Fibroblast of gingiva (primary cell): ENCODE measurements at places on chromosomes 12 and 14.
A peak's percentile ranks its signal among the peaks of the same experiment; 100 is the strongest.

- DNase-seq: no peak
Measured at GRCh38 chr12:4044736-4045730, 171.8 kb upstream of the PARP11 start.

GRCh38 chr12:109433618-109434017, 43.5 kb downstream of the KCTD10 start:
- no peak for DNase-seq

DNA sequence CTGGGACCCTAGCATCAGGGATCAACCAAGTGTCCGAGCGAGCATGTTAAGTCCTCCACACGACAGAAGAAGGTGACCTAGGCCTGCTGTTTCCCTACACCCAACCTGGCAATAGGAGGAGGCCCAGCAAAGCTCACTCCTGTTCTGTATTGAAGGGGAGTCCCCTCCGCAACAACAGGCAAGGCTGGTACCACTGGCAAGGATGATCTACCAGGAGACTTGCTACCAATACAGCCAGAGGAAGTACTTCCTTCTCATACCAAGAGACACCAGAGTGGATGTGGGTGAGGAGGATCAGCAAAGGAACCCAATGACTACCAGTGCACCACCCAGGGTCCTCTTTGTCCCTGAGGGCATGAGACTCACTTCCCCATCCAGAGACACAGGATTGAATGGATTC, 4.9 kb downstream of the KLRC1 start:
- DNase-seq: no peak

- peak; percentile 60 for DNase-seq
Measured at GRCh38 chr12:124909831-124910560, 4.5 kb downstream of the UBC start.

- no peak for DNase-seq
Measured at GRCh38 chr12:7373226-7373625, 69.4 kb downstream of the ACSM4 start.

GRCh38 chr14:102565959-102566358, 26.5 kb upstream of the RCOR1 start:
- no peak for DNase-seq

- peak; percentile 84 for DNase-seq
Measured at GRCh38 chr12:15278816-15279658, 43.3 kb upstream of the PTPRO start.

- DNase-seq: no peak
Measured at GRCh38 chr12:31021809-31022494, 51.7 kb upstream of the DDX11 start.

- DNase-seq: no peak
Measured at GRCh38 chr14:106625186-106625585, 1098.8 kb downstream of the TMEM121 start.

DNA sequence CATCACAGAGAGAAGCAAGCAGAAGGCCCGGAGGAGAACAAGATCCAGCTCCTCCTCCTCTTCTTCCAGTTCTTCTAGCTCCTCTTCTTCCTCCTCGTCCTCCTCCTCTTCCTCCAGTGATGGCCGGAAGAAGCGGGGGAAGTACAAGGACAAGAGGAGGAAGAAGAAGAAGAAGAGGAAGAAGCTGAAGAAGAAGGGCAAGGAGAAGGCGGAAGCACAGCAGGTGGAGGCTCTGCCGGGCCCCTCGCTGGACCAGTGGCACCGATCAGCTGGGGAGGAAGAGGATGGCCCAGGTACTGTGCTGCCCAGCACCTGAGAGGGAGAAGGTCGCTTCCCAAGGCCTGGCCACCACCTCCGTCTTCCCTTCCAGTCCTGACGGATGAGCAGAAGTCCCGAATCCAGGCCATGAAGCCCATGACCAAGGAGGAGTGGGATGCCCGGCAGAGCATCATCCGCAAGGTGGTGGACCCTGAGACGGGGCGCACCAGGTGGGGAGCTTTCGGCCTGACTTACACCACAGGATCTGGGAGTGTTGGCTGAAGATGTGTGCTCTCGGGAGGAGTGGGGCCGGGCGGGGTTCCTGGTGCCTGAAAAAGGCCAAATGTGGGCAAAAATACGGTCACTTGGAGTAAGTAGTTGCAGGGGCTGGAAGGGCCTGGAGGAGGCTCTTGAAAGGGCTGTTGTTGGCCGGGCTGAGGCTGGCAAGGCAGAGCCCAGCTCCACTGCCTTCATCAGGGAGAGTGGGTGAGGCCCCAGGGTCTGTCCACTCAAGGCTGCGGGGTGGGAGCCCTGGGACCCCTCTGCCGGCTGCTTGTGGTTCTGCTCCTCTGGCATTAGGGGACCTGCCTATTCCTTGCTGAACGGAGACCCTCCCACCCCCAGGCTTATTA, 1.4 kb downstream of the ARL6IP4 start:
- DNase-seq: no peak

DNA sequence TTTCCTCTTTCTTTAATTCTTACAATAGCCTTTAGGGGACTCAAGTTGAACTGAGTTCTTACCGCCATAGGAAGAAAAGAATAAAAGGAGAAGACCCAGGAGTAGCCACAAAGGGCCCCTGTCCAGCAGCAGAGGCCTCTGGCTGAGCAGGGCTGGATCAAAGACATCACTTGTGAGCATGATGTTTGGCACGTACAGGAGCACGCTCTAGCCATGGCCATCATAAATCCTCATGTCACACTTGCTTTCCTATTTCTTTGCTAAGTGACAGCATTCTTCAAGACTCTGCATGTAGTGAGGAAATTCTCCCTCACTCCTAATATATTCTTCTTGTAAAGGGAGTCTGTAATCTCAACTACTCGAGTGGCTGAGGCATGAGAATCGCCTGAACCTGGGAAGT, 15.7 kb downstream of the CLEC4C start:
- DNase-seq: no peak

- DNase-seq: no peak
Measured at GRCh38 chr12:110245369-110245772, 35.7 kb upstream of the ATP2A2 start.

GRCh38 chr14:69087061-69087461, 65.9 kb downstream of the DCAF5 start:
- DNase-seq: peak; percentile 57

- DNase-seq: no peak
Measured at GRCh38 chr14:70789961-70790360, 19.4 kb downstream of the MAP3K9 start.

GRCh38 chr12:80017261-80017870, 82.0 kb upstream of the OTOGL start:
- DNase-seq: no peak

- no peak for DNase-seq
Measured at GRCh38 chr14:84646786-84647500, 883.0 kb upstream of the FLRT2 start.

GRCh38 chr14:70006699-70007098, 127.5 kb downstream of the SMOC1 start:
- DNase-seq: no peak

- DNase-seq: peak; percentile 36
Measured at GRCh38 chr12:4031703-4032291, 158.6 kb upstream of the PARP11 start.

DNA sequence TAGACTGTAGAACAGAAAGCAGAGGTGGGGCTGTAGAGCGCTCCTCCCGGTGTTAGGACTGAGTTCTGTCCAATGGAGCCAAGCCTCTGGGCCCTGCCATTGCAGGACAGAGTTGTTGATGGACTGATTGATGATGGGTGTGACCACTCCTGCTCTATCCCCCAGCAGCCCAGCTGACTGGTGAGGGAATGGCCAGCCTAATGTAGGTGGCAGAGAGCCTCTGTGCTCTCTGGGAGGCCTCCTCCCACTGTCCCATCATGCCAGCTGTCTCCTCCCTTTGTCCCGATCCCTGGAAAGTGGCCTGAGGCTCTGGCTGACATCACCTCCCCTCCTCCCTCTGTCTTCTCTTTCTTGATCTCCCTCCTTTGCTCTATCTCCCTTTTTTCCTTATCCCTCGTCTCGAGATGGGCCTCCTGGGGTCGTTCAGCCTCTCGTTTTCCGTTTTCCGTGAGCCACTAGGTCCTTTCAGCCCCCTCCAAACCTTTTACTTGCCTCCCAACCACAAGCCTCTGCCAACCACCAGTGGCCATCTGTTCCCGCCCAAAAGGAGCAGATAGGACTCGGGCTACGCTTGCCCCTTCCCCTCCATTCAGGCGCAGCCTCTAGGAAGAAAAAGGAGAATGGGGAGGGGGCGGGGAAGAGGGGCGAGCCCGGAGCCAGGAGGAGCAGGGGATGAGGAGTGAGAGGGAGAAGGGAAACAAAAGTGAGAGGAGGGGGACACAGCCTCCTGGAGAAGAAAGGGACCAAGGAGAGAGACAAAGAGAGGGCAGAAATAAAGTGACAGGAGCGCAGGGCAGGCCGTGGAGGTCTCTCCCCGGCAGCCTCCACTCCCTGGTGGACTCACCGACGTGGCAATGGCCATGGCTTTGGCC, 572 bp downstream of the EFS start:
- no peak for DNase-seq

DNA sequence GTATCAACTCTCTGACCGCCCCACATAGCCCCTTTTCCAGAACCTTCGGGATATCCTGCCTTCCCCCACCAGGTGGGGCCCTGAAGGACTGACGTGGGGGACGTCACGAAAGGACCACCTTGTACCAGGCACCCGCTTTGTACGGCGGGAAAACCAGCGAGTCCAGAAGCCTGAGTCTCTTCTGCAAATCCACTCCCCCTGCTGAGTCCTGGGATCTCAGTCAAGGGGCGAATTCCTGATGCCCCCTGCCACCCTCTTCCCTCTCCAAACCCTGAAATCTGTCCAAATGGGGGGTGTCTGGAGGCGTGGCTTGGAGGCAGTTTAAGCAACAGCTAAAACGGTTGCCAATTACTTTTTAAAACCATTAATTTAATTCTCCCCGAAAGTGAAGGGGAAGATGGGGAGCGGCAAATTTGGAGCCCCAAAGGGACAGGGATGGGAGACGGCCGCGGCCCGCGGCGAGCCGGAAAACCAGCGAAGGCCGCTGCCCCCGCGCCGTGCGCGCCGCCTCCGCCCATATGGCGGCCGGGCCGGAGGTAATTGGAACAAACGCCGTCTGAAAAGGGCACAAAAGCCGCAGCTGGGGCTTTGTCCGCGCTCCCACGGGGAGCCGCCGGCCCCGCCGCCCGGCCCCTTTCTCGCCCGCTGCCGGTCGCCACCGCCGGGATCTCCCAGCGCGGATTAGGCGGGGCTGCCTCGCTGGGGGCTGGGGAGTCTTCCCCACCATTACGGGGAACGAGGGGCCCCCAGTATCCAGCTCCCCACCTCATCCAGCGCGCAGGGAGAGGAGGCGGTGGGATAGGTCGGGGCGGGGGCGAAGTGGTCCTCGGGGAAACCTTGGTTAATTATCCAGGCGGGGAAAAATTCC, 6.6 kb downstream of the LHX5 start:
- DNase-seq: no peak

- DNase-seq: no peak
Measured at GRCh38 chr14:75479770-75480600, 42.3 kb upstream of the BATF start.

DNA sequence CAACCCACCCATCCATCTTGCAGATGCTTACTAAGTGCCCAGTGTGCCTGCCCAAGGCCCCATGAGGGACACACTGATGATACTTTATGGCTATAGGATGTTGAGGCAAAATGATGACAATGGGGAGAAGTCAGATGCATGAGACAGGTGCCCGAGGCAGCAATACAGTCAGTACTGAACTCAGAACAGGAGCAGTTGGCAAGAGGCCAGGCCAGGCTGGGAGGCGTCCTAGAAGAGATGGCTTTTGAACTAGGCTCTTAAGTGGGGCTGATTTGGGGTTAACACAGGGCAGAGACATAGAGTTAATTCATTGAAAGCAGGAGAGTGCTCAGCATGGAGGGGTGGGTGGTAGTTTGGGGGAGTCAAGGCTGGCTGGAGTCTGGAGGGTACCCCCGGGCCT, 15.6 kb downstream of the PLBD2 start:
- DNase-seq: no peak

- DNase-seq: no peak
Measured at GRCh38 chr12:78746001-78746400, 118.6 kb upstream of the SYT1 start.

DNA sequence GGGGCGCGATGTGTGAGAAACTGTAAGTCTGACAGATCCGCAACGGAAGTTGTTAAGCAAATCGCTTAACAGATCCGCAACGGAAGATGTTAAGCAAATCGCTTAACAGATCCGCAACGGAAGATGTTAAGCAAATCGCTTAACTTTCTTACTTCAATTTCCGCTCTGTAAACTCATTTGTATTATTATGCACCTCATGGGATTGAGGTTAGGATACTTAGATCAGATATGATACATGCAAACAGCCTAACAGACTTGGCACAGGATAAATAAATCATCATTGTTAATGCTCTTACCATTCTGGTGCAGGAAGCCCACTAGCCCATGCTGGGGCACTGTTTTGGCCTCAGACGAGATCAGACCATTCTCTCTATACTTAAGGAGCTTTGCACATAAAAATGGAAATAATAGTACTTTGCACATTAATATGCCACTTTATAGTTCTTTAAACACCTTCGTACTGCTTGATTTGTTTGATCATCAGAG, 399 bp downstream of the NCAPD2 start:
- no peak for DNase-seq
